ENCODE measurements at places on chromosomes 16 and 17.
A peak's percentile ranks its signal among the peaks of the same experiment; 100 is the strongest.

DNA sequence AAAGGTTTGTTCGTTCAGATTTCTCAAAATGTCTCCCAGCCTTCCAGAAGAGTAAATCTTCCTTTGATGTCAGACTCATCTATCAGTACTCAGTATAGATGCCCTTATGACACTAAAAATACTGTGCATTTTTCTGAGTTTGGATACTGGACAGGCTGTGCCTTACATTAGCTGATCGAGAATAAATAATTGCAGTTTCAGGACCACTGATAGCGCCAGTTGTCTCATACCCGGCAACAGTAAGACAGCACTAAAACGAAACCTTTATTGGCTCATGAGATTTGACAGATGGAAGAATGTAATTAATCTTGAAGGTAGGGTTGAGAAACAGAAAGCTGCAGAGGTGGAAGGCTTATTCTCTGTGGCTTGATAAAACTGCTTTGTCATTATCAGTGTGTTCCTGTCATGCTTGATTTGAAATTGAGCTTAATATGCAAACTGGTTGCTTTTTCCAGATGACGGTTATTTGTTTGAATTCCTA is 1.2 kb downstream of the ATP6V0A1 start:
- DNase-seq, result peak; percentile 42

DNA sequence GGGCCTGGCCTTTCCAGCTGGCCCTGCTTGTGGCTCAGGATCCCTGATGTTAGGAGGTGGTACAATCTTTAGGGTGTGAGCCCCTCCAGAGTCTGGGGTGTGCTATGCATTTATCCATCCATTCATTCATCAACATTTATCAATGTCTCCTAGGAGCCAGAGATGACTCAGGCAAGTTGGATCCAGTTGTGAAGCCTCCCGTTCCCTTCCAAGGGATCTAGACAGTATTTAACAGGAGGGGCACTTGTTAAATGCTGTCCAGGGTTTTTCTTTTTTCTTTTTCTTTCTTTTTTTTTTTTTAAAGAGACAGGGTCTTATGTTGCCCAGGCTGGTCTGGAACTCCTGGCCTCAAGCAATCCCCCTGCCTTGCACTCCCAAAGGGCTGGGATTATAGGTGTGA is 42.0 kb upstream of the SMPD3 start:
- DNase-seq, result no peak

- DNase-seq, result no peak
Observed at GRCh38 chr17:9226794-9227135, 205.5 kb downstream of the NTN1 start.

DNA sequence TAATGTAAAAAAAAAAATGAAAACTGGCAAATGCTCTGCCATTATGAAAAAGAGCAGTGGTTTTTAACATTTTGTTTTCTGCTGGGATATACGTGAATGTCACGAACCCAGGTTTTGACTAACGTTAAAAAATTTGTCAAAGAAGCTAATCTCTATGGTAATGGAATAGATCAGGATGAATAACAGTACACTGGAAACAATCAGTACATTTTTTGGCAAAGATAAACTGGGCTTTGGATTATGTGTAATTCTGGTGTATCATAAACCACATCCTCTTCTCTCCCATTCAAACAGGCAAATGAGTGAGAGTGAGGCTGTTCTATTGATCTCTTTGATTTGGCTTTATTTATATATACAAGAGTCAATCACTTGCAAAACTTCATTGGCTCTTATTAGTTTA is 207.0 kb upstream of the IRX3 start:
- no peak for DNase-seq

DNA sequence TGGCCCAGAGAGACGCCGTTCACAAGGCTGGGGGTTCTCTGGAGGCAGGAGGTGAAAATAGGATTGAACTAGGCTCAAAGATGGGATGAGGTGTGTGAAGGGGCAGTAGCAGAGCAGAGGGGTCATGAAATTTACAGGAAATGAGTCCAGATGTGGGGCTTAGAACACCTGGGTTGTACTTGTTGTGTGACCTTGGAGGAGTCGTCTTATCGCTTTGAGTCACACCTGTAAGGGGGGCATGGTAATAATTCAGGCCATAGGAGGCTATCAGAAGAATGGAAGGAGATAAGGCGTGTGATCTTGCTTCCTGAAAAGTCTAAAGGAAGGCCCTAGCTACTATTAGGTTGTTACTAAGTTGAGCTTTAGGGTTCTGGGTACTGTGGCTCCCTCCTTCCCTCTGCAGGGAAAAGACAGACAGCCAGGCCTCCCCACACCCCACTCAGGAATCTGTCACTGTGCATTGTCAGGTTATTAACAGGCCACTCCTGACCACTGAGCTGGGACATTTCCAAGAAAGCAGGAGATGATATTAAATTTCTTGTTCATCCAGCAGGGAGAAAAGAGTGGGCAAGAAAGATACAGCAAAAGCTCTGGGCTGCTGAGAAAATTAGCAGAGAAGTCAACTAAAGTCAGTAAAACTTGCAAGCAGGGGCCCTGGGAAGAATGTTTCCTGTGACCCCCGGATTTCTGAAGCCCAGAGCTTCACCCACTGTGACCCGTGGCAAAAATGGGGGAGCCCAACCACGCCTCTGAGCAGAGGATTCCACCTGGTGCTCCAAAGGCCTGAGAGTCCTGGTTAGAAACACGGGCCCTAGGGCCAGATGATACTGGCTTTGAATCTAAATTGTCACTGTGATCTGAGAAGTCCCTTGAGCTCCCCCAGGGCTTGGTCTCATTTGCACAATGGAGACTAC is 6.0 kb upstream of the CDC42EP4 start:
- no peak for DNase-seq

- DNase-seq, result peak; percentile 58
Observed at GRCh38 chr17:35432176-35433074, at the start of gene SLFN12. TSS of gene SLFN12 (minus strand) at chr17:35432500. CDS start at chr17:35423028, 9,472 bp downstream.

DNA sequence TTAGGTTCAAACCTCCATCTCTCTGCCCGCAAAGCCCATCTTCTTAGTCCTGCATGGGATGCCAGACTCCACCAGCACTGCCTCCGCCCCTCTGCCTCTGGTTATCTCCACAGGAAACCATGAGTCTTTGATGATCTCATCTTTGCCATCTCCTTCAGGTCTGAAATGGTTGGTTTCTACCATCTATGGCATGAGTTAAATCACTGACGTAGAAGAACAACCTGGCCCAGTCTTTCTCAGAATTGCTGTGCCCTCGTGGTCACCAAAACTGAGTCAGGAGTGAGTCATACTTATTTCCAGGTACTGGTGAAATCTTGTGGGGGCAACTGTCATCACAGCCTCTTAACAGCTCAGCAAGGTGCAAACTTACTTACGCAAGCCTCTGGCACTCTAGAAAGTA is 468.7 kb upstream of the C16orf82 start:
- DNase-seq, result no peak

DNA sequence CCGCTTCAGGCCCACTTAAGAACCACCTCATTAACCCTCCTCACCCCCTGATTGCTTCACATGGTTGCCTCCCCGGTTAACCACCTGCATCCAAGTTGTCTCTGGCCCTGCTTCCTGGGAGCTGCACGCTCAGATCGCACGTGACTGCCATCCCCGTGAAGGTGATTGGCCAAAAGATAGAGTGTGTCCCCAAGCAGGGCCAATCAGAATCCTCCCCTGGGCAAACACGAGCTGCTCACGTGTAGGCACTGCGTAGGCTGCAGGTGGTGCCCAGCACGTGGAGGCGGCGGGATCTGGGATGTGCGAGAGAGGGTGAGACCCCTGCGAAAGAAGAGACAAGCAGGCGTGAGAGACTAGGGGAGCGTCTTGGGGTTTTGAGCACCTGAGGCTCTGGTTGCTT is 111.8 kb upstream of the CRHR1 start:
- no peak for DNase-seq

DNA sequence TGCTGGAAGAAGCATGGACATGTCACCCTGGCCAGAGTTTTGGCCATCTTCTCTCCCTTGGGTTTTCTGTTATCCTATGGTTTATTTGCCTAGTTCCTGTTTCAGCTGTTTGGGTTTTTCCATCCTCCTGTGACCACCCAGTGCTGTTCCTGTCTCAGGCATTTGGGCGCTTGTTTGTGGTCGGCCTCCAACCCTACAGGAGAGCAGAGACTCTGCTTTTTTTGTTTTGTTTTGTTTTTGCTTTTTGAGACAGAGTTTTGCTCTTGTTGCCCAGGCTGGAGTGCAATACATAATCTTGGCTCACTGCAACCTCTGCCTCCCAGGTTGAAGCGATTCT is 3.3 kb upstream of the ZC3H7A start:
- DNase-seq, result no peak

DNA sequence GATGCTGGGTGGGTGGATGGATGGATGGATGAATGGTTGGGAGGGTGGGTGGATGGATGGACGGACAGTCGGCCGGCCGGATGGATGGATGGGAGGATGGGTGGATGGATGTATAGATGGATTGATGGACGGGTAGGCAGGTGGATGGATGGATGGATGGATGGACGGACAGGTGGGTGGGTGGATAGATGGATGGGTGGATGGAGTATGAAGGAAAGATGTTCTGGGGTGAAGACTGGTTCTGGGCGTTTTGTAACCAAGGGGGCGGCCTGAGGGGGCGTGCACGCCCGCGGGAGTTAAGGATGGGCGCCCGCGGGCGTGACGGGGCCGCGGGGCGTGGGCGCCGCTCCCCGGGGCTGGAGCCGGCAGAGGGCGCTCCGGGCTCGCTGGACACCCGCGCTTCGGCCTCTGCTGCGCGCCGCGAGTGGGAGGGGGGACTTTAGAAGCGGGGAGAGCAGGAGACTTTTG is at the start of gene NECAB2:
Gene NECAB2 (plus strand): TSS at position 407 of the 468 bp plus-strand sequence. CDS start 405 bp downstream, outside the sequence.
- peak; percentile 81 for DNase-seq

- DNase-seq, result peak; percentile 44
Observed at GRCh38 chr17:7560172-7561027, 1.3 kb upstream of the SENP3 start.

DNA sequence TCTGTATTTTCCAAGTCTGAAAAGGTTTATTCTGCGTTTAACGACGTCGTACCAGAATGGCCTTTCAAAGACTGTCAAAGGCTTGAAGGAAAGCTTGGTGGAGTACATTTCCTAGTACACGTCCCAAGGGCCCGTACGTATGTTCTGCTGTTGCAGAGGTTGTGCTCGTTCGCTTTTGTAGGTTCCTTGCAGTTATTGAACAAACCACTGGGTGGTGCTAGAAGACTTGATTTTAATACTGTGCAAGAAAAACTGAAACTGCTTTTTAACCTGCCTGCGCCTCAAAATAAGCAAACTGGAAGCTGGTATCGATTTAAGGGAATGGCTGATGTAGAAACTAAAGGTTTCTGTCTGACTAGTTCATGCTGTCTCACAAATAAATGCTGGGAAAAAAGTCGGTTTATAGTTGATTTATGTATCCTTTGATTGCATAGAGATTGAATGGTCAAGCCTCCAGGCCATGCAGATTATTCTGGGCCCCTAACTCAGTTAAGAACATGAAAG is 54.6 kb downstream of the USP10 start:
- DNase-seq, result peak; percentile 79

GRCh38 chr17:51733166-51733565 is 425.3 kb downstream of the CA10 start:
- DNase-seq, result no peak

DNA sequence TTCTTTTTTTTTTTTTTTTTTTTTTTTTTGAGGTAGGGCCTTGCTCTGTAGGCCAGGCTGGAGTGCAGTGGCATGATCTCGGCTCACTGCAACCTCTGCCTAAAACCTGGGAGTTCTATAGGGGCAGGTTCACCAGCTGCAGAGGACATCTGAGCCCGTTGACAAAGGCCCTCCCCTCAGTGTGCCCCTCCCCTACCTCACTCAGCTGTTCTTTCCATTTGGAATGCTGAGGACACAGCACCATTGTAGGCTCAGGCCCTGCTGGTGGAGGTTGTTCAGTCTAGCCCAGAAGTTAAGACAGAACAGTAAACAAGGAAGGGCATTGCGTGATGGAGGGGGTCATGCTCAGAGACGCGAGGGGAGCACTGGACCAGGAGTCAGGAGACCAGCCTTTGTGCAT is 21.8 kb upstream of the KIF19 start:
- DNase-seq, result no peak

DNA sequence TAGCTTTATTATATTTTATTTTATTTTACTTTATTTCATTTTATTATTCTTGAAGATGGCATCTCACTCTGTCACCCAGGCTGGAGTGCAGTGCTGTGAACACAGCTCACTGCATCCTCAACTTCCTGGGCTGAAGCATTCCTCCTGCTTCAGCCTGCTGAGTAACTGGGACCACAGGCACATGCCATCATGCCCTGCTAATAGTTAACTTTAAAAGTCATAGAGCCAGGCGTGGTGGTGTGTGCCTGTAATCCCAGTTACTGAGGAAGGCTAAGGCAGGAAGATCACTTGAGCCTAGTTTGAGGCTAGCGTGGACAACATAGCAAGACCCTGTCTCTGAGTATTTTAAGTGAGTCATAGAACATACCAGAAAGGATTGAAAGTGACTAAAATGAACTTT is 38.7 kb downstream of the ESRP2 start:
- DNase-seq, result no peak

GRCh38 chr17:68293490-68294195 is 2.3 kb downstream of the ARSG start:
- no peak for DNase-seq

Measured in AG08395 (cell line).